Glomerular endothelial cell (primary cell): ENCODE measurements at places on chromosomes 11 and 22. TPM values are rescaled to one million over a fixed set of nuclear protein-coding genes. Genes with fewer than 3 reads are reported as not detected.

The AQP11 gene
- total RNA-seq: 0.18 TPM in 1 of 2 replicates, not detected in the other

The C11orf42 gene
- not detected in 2 replicates for total RNA-seq

The COMMD9 gene
- total RNA-seq: 57.5 and 62.6 TPM in 2 replicates

The SYNGR1 gene
- total RNA-seq: 3.1 and 3.3 TPM in 2 replicates

The SLC37A2 gene
- total RNA-seq: 0.70 and 6.9 TPM in 2 replicates

The MRE11 gene
- 9.5 and 10.8 TPM in 2 replicates for total RNA-seq

The SORL1 gene
- total RNA-seq: 1.9 and 3.4 TPM in 2 replicates

The SCN3B gene
- 5.4 and 5.8 TPM in 2 replicates for total RNA-seq

The JAM3 gene
- 108 and 138 TPM in 2 replicates for total RNA-seq

The F2 gene
- total RNA-seq: 0.19 TPM in 1 of 2 replicates, not detected in the other

The OR2D2 gene
- total RNA-seq: 0.35 TPM in 1 of 2 replicates, not detected in the other

The SEPTIN3 gene
- total RNA-seq: 0.12 TPM in 1 of 2 replicates, not detected in the other

The TPBGL gene
- 1.3 and 1.6 TPM in 2 replicates for total RNA-seq

The ACR gene
- total RNA-seq: 0.76 TPM in 1 of 2 replicates, not detected in the other

The MADD gene
- 28.1 and 39.7 TPM in 2 replicates for total RNA-seq

The MIF gene
- total RNA-seq: 628 and 690 TPM in 2 replicates

The GLYAT gene
- not detected in 2 replicates for total RNA-seq

The HARBI1 gene
- total RNA-seq: 3.6 and 5.0 TPM in 2 replicates

The C11orf86 gene
- total RNA-seq: not detected in 2 replicates

The GLB1L2 gene
- 0.92 and 0.99 TPM in 2 replicates for total RNA-seq

The MRGPRX4 gene
- total RNA-seq: not detected in 2 replicates

The FJX1 gene
- total RNA-seq: 64.6 and 73.2 TPM in 2 replicates

The KRTAP5-1 gene
- not detected in 2 replicates for total RNA-seq

The XKR3 gene
- not detected in 2 replicates for total RNA-seq

The RIC3 gene
- total RNA-seq: not detected in 2 replicates

The LRP5 gene
- total RNA-seq: 39.3 and 72.2 TPM in 2 replicates

The TEF gene
- total RNA-seq: 5.0 and 8.1 TPM in 2 replicates

The PANX2 gene
- 1.1 and 1.7 TPM in 2 replicates for total RNA-seq

The GAB4 gene
- total RNA-seq: not detected in 2 replicates

The TYR gene
- total RNA-seq: not detected in 2 replicates

The KCNA4 gene
- total RNA-seq: not detected in 2 replicates

The CSNK1E gene
- total RNA-seq: 142 and 187 TPM in 2 replicates

The EPS8L2 gene
- total RNA-seq: 18.1 and 20.0 TPM in 2 replicates

The MFRP gene
- total RNA-seq: 0.35 and 0.39 TPM in 2 replicates

The MN1 gene
- 8.0 and 12.7 TPM in 2 replicates for total RNA-seq

The LRRC10B gene
- total RNA-seq: 0.18 TPM in 1 of 2 replicates, not detected in the other

The INCENP gene
- 16.9 and 26.5 TPM in 2 replicates for total RNA-seq

The OR51F1 gene
- not detected in 2 replicates for total RNA-seq

The OR9I1 gene
- total RNA-seq: not detected in 2 replicates

The KDM4E gene
- not detected in 2 replicates for total RNA-seq

The DTX4 gene
- total RNA-seq: 1.2 and 1.8 TPM in 2 replicates

The CENATAC gene
- total RNA-seq: 6.4 and 16.6 TPM in 2 replicates

The ZDHHC24 gene
- total RNA-seq: 28.4 and 43.2 TPM in 2 replicates

The ME3 gene
- total RNA-seq: 35.1 and 37.1 TPM in 2 replicates

The OR5A1 gene
- not detected in 2 replicates for total RNA-seq

The CPSF7 gene
- total RNA-seq: 30.0 and 38.7 TPM in 2 replicates

The PTPRCAP gene
- 2.2 TPM in 1 of 2 replicates, not detected in the other for total RNA-seq

The NAP1L4 gene
- total RNA-seq: 137 and 163 TPM in 2 replicates

The SCGB1A1 gene
- not detected in 2 replicates for total RNA-seq

The KDM4D gene
- total RNA-seq: 0.58 and 0.99 TPM in 2 replicates

The LSP1 gene
- 1.1 TPM in 1 of 2 replicates, not detected in the other for total RNA-seq

The OR5W2 gene
- total RNA-seq: not detected in 2 replicates

The HEPN1 gene
- 0.18 TPM in 1 of 2 replicates, not detected in the other for total RNA-seq

The FOXRED2 gene
- 12.4 and 12.5 TPM in 2 replicates for total RNA-seq

The LINC01488 gene
- not detected in 2 replicates for total RNA-seq

The CASP1 gene
- 32.0 and 40.8 TPM in 2 replicates for total RNA-seq

The PNPLA3 gene
- total RNA-seq: 4.6 and 6.2 TPM in 2 replicates
